Lower lobe of right lung (tissue), 2 donors: ENCODE measurements at places on chromosomes 1 and 21.

GRCh38 chr1:53281133-53281532 lies 42.8 kb upstream of the MAGOH start:
- no peak for DNase-seq

DNA sequence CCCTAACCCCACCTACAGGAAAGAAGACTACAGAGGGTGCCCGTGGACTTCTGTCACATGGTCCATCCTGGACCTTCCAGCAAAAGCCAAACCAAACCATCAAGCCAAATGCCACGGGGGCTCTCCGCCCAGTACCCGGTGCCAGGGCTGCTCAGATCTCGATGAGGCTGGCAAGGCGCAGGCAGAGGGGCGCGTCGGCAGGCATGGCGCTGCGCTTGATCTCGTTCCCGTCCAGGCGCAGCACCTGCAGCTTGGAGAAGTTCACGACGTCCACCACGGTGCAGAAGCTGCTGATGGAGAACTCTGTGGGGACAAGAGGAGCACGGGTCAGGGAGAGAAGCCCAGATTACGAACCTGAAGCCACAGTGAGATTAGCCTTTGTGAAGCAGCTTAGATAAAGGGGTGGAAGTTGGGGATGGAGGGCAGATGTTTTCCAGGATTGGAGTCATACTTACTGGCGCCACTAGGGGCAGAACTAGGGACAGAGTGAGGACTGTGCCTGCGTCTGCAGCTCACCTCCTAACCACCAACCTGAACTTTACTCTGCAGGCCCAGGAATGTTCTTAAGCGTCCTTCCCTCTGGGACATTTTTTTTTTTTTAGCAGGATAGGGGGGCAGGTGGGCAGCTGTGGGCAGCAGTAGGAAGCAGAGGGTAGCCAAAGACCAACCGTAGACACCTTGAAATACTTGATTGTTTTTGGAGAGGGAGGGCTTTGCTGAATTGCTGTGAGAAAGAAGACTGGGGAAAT lies 8.6 kb downstream of the FMOD start:
- DNase-seq = no peak

DNA sequence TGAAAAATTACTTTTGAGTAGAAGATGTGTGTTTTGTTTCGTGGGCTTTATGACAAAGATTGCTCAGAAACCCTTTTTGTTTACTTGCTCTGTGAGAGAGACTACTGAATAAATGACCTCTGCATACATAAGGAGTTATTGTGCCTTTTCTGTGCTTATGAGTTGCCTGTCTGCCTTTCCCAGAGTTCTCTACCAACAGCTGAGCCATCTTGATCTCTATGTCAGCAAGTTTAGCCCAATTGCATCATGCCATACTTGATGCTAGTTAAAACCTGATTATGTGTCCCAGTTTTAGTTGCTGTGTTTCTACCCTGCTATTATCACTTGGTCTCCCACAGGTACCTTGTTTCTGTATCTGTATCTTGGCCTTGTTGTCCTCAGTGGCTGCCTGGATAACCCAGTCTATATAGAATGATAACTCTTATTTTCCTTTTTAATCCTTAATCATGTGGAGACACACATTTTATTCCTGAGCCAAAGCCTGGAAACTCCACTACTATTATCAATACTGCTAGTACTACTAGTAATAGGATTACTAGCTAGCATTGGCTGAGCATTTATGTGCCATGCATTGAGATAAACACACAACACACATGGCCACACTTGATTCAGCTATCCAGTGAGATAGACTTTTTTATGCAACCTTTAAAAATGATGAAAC lies 28.7 kb upstream of the GNG12 start:
- no peak for DNase-seq

- DNase-seq = no peak
Measured at GRCh38 chr1:187067160-187067559, 238.4 kb downstream of the PLA2G4A start.

DNA sequence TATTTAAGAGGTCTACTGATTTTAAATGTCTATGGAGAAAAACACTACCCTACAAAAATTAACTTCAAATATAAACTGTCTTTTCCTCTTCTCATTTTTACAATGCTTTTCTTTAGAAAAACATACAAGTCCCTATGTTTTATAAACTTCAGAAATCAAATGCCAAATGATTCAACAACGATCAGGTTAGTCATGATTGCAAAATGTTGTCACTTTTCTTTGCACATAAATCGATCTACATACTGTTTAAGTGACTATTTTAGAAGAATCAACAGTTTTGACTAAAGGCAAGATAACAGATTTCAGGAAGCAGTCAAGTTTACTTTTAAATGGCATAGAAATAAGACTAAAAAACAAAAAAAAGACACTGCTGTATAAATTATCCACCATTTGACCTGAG lies 168.7 kb downstream of the GPATCH2 start:
- DNase-seq = no peak
